ENCODE measurements at places on chromosomes 3 and 15.

GRCh38 chr3:162970292-162970691 is 1473.7 kb downstream of the OTOL1 start:
- H3K4me1 ChIP-seq, result no peaks in the 10 kb centered on the region
- H3K27ac ChIP-seq, result no peak overlapping the region
- no peak for DNase-seq
- no peaks in the 10 kb centered on the region for H3K27me3 ChIP-seq
- no peak overlapping the region for H3K4me3 ChIP-seq
- peaks cover 9% of the 10 kb centered on the region for H3K36me3 ChIP-seq

DNA sequence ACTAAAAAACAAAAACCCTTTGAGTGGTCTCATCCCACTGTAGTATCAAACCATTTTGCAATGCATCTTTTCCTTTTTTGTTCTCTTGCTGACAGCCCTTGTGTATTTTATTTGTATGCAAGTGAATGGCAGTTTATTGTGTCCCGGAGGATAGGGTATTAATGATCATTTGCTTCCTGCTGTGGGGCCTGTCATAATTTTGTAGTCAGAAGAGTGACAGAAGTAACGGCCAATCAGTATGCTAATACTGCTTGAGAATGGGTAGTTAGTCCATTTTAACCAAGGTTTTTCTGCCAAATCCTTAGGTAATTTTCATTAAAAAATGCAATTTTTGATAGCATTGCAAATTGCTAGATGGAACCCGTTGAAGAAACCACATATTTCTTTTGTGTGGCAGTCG is 75.5 kb upstream of the PLSCR5 start:
- no peaks in the 10 kb centered on the region for H3K27me3 ChIP-seq
- H3K36me3 ChIP-seq, result no peaks in the 10 kb centered on the region
- no peak overlapping the region for H3K27ac ChIP-seq
- no peaks in the 10 kb centered on the region for H3K4me1 ChIP-seq
- H3K4me3 ChIP-seq, result no peak overlapping the region

DNA sequence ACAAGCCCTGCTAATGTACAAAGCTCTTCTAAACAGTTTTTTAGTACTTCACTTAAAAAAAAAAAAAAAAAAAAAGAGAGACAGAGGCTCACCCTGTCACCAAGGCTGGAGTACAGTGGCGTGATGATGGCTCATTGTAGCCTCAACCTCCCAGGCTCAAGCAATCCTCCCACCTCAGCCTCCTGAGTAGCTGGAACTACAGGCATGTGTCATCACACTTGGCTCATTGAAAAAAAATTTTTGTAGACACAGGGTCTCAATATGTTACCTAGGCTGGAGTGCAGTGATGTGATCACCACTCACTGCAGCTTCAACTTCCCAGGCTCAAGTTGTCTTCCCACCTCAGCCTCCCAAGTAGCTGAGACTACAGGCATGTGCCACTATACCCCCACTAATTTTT is 47.6 kb upstream of the HEG1 start:
- H3K4me1 ChIP-seq, result peaks cover 19% of the 10 kb centered on the region
- H3K27ac ChIP-seq, result peak overlapping the region; percentile 42
- peaks cover 3% of the 10 kb centered on the region for H3K27me3 ChIP-seq
- peaks cover 16% of the 10 kb centered on the region for H3K36me3 ChIP-seq

- H3K4me3 ChIP-seq, result no peak overlapping the region
- H3K27ac ChIP-seq, result no peak overlapping the region
- H3K36me3 ChIP-seq, result no peaks in the 10 kb centered on the region
- DNase-seq, result no peak
- peaks cover 6% of the 10 kb centered on the region for H3K4me1 ChIP-seq
Measured at GRCh38 chr3:143718463-143718862, 129.8 kb downstream of the SLC9A9 start.

DNA sequence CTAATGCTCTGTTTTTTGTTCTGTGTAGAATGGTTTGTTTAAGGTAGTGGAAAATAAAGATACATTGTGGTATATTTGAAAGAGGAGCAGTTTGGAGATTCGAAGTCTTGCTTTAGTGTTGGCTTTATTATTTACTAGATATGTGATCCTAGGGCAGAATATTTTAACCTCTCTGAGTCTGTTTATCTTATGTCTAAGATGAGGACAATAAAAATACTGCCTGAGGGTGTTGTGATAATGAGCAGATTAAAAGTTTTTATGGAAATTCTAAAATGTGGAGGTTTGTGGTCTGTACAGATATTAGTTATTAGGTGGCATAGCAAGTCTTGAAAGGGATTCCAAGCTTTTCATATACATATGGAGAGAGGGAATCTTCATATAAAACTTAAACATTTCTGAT is 15.0 kb downstream of the TCF12 start:
- H3K36me3 ChIP-seq, result peaks cover 12% of the 10 kb centered on the region
- peaks cover 48% of the 10 kb centered on the region for H3K4me1 ChIP-seq
- H3K27ac ChIP-seq, result no peak overlapping the region
- no peak overlapping the region for H3K4me3 ChIP-seq
- DNase-seq, result no peak

Measured in natural killer cell treated with Interleukin-12 subunit alpha and Interleukin-12 subunit beta and Interleukin-15 and Interleukin-18, amount 100 ng/mL, for 72 hours (primary cell).